Large intestine (tissue), 12 donors: ENCODE measurements at places on chromosomes 13 and 19. TPM values are rescaled to one million over a fixed set of nuclear protein-coding genes. Genes with fewer than 3 reads are reported as not detected.

RXFP2 gene
- polyA plus RNA-seq: not detected

THSD8 gene
- 3.8 TPM for polyA plus RNA-seq

CYSLTR2 gene
- 3.5 TPM for polyA plus RNA-seq

KRTDAP gene
- polyA plus RNA-seq: 0.40 TPM

F10 gene
- 125 TPM for polyA plus RNA-seq

CEACAM7 gene
- polyA plus RNA-seq: 0.09 TPM

DNA sequence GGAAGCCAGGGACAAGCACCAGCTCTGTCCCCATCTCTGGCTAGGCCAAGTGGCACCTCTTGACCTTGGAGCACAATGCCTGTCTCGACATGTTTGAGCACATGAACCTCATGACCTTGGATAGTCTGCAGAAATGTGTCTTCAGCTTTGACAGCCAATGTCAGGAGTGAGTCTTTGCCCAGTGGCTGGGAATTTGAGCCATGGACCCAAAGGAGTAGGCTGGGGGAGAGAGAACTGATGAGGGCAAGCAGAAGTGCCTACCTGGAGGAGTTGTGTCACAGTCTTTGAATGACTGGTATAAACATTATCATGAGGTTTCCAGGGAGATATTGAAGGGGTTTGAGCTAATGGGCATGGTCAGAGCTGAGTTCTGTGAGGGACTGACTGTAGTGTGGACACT, 6.7 kb upstream of the CYP4F12 start:
- H3K4me3 ChIP-seq: no peak overlapping the region
- no peak overlapping the region for H3K27ac ChIP-seq
- H3K27me3 ChIP-seq: no peaks in the 10 kb centered on the region

GRCh38 chr19:54436031-54436523, 12.9 kb upstream of the LENG8 start:
- H3K4me3 ChIP-seq: no peak overlapping the region
- H3K27me3 ChIP-seq: no peaks in the 10 kb centered on the region
- DNase-seq: no peak
- no peak overlapping the region for H3K27ac ChIP-seq
- peaks cover 12% of the 10 kb centered on the region for H3K4me1 ChIP-seq
- peaks cover 14% of the 10 kb centered on the region for H3K36me3 ChIP-seq

GRCh38 chr13:21949818-21950429, 279.1 kb downstream of the FGF9 start:
- H3K4me1 ChIP-seq: no peaks in the 10 kb centered on the region
- no peak overlapping the region for H3K27ac ChIP-seq
- no peak for DNase-seq
- H3K36me3 ChIP-seq: no peaks in the 10 kb centered on the region
- H3K27me3 ChIP-seq: no peaks in the 10 kb centered on the region

GRCh38 chr13:112341976-112342735, 34.0 kb upstream of the SPACA7 start:
- no peaks in the 10 kb centered on the region for H3K4me1 ChIP-seq
- H3K36me3 ChIP-seq: no peaks in the 10 kb centered on the region
- H3K27me3 ChIP-seq: peaks cover 38% of the 10 kb centered on the region
- H3K4me3 ChIP-seq: no peak overlapping the region
- H3K27ac ChIP-seq: no peak overlapping the region

- no peak for DNase-seq
- no peak overlapping the region for H3K4me3 ChIP-seq
- no peaks in the 10 kb centered on the region for H3K27me3 ChIP-seq
- no peaks in the 10 kb centered on the region for H3K4me1 ChIP-seq
Measured at GRCh38 chr19:37362733-37363132, 8.2 kb upstream of the ZNF527 start.

DNA sequence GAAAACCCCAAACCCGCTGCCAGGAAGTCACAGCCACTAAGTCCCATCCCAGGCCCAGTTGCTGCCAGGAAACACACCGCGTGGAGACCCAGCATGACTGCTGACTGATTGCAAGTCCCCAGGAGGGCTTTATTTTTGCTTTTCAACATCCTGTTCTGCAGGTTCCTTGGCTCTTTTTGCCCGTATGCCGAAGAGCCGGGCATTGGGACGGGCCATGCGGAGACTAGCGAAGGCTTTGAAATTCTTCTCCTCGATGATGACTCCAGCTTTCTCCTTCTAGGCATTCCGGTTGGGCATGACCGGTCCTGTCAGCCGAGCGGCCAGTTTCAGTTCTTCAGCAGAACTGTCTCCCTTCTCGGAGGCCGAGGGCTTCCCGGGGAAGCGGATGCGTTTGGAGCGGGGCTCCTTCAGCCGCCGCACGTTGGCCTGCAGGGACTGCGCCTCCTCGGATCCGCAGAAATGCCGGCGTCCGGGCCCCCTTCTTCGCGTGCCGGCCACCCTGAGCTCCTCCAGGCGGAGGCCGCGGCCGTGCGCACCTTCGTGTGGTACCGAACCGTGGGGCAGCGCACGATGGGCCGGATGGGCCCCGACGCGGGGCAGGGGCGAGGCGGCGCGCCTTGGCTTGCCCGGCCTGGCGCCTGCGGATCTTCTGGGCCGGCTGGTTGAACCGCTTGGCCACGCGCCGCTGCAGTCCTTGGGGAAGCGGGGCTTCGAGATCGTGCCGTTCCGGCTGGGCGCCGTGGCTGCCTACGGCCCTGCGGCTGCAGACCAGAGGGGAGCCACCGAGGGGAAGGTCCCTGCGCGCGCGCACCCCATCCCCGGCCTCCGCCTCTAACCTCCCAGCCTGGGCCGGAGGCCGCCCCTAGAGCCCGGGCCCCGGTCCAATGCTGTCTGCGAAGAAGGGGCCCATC, 15.2 kb downstream of the ZSCAN5C start:
- no peak overlapping the region for H3K27ac ChIP-seq
- no peak overlapping the region for H3K4me3 ChIP-seq
- H3K27me3 ChIP-seq: peaks cover 16% of the 10 kb centered on the region
- DNase-seq: peak; percentile 7

- H3K27me3 ChIP-seq: peaks cover 30% of the 10 kb centered on the region
- H3K27ac ChIP-seq: no peak overlapping the region
- H3K36me3 ChIP-seq: no peaks in the 10 kb centered on the region
- no peak overlapping the region for H3K4me3 ChIP-seq
- no peak for DNase-seq
Measured at GRCh38 chr13:53198017-53198416, 169.4 kb downstream of the OLFM4 start.

DNA sequence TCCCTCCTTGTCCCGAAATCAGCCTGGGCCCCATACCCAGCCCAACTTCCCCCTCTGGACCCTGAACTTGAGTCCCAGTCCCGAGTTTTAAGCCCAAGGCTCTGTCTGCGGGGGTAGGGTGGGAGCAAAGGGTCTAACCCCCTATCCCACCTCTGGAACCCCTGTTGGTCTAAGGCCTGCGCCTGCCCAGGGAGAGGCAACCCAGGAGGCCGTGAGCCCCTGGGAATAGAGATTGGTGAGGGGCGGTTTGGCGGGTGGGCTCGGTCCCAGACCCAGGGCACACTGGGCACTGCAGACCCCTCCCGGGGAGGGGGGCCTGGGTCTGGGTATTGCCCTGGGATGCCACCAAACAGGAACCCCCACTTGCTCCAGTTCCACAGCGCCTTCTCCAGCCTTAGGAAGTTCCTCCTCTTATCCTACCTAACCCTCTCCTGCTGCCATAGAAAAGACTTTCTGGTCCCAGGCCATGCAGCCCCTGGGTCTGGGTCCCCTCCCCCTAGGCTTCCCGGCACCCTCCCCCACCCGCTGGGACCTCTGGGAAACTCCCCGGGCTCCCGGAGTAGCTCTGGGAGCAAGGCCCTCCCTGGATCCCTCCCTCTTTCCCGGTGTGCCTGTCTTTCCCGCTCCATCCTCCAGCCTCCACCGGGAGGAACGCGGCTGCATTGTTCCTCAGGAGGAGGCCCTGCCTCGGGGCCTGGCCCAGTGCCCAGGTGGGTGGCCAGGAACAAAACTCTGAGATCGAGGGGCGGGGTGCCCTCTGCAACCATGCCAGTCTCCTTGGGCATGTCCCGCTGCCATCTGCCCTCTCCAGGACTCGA, 33.6 kb upstream of the NANOS3 start:
- H3K4me1 ChIP-seq: peaks cover 78% of the 10 kb centered on the region
- peak overlapping the region; percentile 93 for H3K27ac ChIP-seq
- H3K36me3 ChIP-seq: peaks cover 9% of the 10 kb centered on the region
- DNase-seq: no peak

- H3K36me3 ChIP-seq: no peaks in the 10 kb centered on the region
- DNase-seq: no peak
- no peaks in the 10 kb centered on the region for H3K27me3 ChIP-seq
- no peak overlapping the region for H3K4me3 ChIP-seq
- no peak overlapping the region for H3K27ac ChIP-seq
Measured at GRCh38 chr19:6076675-6077463, 33.4 kb downstream of the RFX2 start.

DNA sequence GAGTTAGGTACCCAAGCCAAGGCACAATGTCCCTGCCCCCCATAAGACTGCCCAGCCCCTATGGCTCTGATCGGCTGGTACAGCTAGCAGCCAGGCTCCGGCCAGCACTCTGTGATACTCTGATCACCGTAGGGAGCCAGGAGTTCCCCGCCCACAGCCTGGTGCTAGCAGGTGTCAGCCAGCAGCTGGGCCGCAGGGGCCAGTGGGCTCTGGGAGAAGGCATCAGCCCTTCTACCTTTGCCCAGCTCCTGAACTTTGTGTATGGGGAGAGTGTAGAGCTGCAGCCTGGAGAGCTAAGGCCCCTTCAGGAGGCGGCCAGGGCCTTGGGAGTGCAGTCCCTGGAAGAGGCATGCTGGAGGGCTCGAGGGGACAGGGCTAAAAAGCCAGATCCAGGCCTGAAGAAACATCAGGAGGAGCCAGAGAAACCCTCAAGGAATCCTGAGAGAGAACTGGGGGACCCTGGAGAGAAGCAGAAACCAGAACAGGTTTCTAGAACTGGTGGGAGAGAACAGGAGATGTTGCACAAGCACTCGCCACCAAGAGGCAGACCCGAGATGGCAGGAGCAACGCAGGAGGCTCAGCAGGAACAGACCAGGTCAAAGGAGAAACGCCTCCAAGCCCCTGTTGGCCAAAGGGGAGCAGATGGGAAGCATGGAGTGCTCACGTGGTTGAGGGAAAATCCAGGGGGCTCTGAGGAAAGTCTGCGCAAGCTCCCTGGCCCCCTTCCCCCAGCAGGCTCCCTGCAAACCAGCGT, 3.0 kb upstream of the KMT2B start:
- no peak overlapping the region for H3K4me3 ChIP-seq
- no peak overlapping the region for H3K27ac ChIP-seq
- peaks cover 3% of the 10 kb centered on the region for H3K36me3 ChIP-seq
- no peak for DNase-seq

DNA sequence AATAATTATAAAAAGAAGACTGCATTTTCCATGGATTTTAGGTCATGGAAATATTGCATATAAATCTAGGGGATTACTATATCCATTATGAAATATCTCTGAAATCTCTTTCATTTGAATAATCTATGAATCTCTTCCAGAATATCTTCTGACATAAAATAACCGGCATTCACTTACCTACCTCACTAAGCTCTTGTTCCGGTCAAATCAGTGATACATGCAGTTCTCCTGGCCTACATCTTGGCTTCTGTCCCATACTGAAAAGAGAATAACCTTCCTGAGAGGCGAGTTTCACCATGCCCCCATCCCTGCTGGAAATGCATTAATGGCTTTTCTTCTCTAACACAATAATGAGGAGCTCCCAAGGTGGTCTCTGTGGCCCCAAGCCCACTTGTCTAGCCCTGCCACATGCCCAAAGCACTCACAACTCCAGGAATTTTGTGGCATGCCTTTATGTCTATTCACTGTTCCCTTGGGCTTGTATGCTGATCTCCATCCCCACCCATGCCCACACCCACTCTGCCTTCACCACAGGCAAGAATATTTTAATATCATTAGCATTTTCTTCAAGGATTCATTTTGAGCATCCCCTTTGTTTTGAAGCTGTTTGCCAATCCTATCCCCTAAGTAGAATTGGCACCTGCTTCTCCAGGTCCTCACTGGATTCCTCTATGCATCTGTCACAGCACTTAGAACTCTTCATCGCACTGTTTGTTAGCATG, 401.6 kb downstream of the COG6 start:
- no peak overlapping the region for H3K4me3 ChIP-seq
- H3K4me1 ChIP-seq: no peaks in the 10 kb centered on the region
- no peak overlapping the region for H3K27ac ChIP-seq
- DNase-seq: no peak
- no peaks in the 10 kb centered on the region for H3K27me3 ChIP-seq

DNA sequence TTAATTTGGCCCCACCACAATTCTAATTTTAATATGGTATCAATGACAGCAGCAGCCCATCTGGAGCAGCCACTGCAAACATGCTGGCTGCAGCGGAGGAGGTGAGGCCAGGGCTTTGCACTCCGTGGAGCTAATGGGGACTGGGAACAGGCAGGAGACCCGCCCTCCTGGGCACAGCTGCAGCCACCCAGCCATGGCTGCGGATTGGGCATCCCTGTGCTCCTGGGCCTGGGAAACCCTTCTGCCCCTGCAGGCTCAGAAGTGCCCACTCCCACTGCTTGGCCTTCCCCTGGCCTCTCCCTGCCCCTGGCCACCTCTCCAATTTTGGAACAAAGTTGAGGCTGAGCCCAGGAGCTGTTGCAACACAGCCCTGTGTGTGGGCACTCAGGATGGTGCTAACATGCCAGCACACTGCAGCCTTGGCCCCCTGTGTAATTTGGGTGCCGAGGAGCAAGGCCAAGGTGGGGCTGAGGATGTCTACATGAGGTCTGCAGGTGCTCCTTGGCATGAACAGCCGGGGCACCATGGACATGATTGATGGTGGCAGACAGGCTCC, 123.6 kb downstream of the PCDH9 start:
- no peak overlapping the region for H3K27ac ChIP-seq
- no peak overlapping the region for H3K4me3 ChIP-seq
- H3K36me3 ChIP-seq: no peaks in the 10 kb centered on the region
- no peaks in the 10 kb centered on the region for H3K27me3 ChIP-seq
- DNase-seq: no peak

DNA sequence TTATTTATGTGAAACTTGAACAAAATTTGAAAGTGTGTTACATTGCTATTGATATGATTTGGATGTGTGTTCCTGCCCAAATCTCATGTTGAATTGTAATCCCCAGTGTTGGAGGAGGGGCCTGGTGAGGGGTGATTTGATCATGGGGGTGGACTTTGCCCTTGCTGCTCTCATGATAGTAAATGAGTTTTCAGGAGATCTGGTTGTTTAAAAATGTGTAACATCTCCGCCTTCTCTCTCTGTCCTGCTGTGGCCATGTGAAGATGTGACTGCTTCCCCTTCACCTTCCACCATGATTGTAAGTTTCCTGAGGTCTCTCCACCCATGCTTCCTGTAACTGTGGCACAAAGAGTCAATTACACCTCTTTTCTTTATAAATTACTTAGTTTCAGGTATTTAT, 1731.0 kb downstream of the SLITRK5 start:
- no peaks in the 10 kb centered on the region for H3K36me3 ChIP-seq
- H3K4me1 ChIP-seq: no peaks in the 10 kb centered on the region
- no peak overlapping the region for H3K4me3 ChIP-seq
